Globus pallidus (tissue), 1 donor: ENCODE measurements at places on chromosomes 3 and 15.

GRCh38 chr3:54188176-54188791 lies 65.9 kb downstream of the CACNA2D3 start:
- DNase-seq: peak; percentile 7

GRCh38 chr15:67741308-67741707 lies 84.0 kb upstream of the SKOR1 start:
- DNase-seq: no peak

DNA sequence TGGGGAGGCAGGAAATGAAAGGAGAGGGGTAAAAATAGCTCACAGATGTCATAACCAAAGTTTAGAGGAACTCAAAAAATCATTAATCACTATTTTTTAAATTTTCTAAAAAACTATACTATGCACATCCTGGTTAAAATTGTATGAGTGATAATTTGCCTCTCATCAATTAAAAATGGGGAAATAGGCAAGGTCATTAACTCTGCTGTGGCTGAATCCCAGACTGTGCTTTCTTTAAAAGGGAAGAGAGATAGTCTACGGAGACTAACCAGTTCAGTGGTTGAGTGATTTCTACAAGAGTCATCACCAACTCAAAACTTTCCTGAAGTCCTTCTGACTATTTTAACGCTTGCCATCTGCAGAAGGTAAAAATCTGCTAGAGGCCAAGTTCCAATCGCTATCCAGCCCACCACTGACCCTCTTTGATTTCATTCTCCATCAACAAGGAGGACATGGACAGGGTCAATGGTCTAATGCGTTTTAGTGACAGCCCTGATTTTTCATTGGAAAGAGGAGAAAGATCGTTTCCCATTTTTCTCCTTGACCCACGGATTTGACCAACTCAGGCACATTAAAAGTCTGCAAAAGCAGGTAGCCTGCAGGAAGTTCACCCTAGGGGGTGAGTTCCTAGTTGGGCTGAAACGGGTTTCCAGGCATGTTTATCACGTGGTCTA lies 850 bp downstream of the SUCLG2 start:
- peak; percentile 12 for DNase-seq

- DNase-seq: no peak
Observed at GRCh38 chr3:133829310-133829707, 23.7 kb downstream of the SRPRB start.

GRCh38 chr3:13106308-13107001 lies 33.2 kb upstream of the IQSEC1 start:
- no peak for DNase-seq

GRCh38 chr15:90035095-90035839 lies 34.1 kb downstream of the ZNF710 start:
- peak; percentile 52 for DNase-seq

- no peak for DNase-seq
Observed at GRCh38 chr3:100506355-100506754, 13.9 kb downstream of the TMEM45A start.

GRCh38 chr3:32296251-32297204 lies 58.0 kb downstream of the CMTM8 start:
- peak; percentile 43 for DNase-seq

- no peak for DNase-seq
Observed at GRCh38 chr3:28252001-28252431, 10.6 kb downstream of the CMC1 start.

- peak; percentile 95 for DNase-seq
Observed at GRCh38 chr3:157132936-157133335, 27.0 kb downstream of the CCNL1 start.
